ENCODE measurements at places on chromosomes 12 and 14.

DNA sequence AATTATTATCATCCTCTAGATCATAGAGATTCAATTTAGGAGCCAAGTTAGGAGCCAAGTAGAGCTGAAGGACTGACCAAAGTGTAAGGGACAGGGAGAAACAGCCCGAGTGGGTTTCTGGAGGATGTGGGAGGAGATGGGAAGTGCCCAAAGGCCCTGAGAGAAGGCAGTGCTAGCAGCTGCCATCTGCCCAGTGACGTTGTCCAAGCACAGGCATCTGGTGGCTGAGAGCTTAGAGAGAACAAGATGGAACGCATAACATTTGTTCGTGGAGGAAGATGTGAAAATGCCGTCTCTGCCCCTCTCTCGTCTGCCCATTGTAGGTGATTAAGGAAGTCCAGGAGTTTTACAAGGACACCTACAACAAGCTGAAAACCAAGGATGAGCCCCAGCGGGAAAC is 34.7 kb downstream of the CD9 start:
- DNase-seq: no peak

DNA sequence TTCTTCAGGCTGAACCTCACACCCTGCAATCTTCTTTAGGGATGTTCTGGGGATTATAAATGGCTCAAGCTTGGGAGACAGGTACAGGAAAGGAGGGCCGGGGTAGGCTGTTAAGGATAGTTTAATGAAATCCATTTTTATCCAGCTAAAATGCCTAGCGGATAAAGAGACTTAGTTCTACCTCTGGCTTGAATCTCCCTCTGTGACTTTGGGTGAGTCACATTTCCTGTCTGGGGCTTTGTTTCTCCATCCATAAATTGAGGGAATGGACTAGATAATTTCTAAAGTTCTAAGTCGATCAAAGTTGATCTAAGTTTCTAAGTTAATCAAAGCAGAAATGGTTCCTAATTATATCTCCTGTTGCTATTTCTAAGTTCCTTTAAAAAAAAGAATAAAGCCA is 319.6 kb upstream of the E2F7 start:
- DNase-seq: no peak

- peak; percentile 87 for DNase-seq
Observed at GRCh38 chr14:102848830-102849525, 71.7 kb downstream of the TRAF3 start.

- DNase-seq: no peak
Observed at GRCh38 chr12:85782711-85783110, 53.5 kb downstream of the RASSF9 start.

- DNase-seq: no peak
Observed at GRCh38 chr12:129776977-129777667, 126.7 kb downstream of the TMEM132D start.

DNA sequence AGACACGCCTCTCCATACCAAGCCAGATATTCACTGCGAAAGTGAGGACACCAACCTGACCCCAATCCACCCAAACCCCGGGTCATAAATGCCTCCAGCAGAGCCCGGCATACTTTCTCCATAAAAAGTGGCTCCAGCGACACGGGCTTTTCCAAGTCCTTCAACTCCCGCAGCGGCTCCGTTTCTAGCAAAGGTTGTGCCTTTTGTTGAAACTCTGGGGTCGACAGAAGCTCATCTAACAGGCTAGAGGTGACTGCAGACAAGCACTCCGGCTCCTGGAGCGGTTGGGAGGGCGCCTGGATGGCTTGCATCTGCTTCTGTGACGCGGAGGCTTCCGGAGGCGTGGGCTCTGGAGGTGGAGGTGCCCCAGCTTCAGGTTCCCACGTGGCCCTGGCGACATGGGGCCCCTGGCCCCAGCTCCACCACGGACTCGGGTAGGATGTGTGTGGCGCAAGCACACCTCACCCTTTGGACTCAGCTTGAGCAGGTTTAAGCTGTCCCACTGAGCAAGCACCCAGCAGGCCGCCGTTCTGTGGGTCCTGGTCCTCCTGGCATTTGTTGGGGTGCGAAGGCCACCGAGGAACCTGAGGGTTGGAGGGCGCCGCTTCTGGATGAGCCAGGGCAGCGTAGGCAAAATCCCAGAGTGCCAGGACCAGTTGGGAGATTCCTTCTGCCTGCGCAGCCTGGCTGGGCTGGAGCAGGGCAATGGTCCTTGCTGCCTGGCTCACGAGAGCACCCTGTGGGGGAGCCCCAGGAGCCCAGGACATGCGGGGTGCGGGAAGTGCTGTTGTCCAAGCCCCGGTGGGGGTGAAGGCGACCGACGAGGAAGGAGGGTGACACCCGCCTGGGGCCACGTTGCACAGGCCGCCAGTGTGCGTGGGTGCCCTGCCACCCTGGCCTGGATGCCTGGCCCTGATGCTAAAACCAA is 186.3 kb downstream of the ALG10 start:
- DNase-seq: no peak

DNA sequence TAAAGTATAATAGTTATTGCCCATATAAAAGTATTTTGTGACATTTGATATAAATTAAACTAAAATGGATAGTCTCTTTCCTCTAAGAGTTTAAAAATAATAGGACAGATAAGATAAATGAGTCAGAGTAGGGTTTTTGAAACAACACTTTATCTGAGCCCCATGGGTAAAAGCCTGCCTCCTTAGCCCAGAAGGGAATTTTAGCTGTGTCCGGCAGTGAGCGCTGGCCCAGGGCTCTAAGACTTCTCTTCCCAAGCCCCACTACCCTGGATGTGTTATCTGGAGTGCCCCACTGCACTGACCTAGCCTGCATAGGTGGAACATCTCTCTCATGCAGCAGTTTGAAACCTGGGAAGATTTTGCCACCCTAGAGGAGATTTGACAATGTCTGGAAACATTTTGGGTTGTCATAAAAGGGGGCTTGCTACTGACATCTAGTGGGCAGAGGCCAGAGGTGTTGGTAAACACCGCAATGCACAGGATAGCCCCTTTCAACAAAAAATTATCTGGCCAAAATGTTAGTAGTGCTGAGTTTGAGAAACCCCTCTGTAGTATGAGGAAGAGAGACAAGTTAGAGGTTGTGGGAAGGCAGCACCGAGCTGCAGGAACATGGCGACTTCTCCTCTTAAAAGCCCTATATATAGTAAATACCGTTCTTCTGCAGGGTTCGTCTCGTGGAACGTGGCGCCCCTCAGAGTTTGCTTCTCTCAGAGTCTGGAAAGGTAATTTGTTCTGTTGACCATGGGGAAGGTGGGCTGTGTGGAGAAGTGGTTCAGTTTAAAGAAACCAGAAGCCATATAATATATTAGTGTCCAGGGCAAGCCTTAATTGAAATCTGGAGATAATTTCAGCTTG is 29.3 kb upstream of the ATF1 start:
- DNase-seq: peak; percentile 55

- DNase-seq: no peak
Observed at GRCh38 chr12:27517546-27517945, 6.5 kb upstream of the PPFIBP1 start.

GRCh38 chr12:112967306-112967705 is 11.0 kb upstream of the OAS2 start:
- DNase-seq: no peak

DNA sequence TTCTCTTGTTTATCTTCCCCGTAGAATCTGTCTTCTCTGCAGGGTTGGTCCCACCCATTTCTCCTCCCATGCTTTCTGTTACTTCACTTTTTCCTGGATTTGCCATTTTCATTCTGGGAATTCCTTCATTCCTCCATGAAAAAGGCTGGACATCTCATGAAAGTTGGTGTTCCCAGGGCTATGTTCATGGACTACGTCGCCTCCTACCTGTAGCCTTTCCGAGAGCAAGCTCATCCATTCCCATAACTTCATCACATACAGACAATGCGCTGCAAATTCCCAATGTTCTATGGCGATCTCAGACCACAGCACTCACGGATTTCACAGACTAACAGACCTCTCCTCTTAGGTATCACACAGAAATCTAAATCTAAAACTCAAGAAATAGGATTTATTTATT is 217.1 kb downstream of the EXOC5 start:
- DNase-seq: no peak

- DNase-seq: peak; percentile 4
Observed at GRCh38 chr12:46743456-46743855, 82.3 kb downstream of the SLC38A4 start.

DNA sequence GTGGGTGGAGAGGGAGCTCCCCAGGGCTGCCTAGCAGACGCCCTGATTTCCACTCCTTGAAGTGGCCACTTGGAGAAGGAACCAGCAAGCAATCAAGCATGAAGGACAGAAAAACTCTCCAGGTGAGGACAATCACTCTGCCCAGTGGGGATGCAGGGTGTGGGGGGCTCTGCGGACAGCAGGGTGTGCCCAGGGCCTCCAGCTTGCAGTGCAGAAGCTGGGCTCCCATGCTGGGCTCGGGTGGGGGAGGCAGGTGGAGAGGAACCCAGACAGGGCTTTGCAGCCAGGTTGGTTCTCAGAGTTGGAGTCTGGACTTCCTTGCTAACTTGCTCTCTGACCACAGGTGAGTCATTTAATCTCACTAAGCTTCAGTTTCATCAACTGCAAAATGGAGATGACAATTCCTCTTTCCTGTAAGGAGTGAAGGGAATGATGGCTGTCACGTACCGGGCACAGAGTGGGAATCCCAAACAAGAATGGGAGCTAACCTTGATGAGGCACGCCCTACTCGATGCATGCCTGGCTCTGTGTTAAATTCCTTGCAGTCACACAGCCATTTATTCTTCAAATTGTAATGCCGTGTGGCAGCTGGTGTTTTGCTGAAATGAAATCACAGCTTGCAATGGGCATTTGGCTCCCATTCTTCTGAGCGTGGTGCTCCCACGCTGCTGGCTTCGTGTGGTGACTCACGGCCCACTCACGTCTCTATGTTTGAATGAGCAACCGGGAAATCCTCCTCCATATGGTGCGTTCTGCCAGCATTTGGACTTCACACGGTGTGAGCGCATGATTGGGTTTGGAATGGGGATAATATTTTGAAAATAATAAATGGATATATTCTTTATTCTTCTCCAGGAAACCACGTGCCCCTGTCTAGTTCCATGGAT is 75.2 kb downstream of the PRIMA1 start:
- no peak for DNase-seq

DNA sequence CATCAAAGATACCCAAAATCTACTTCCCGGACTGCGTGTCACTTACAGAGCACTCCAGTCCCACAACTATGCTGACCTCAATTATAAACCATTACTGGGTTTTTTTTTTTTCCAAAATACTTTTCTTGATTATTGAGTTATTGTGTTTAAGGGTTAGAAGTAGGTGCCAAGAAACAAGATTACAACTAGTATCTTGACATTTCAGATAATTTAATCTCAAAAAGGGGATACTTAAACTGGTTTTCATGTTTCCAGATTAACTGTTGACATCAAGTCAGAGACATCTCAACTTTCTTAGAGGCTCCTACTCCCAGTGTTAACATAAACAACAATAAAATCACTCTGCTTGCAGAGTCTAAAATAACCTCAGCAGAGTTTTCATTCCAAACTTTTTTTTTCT is 131.2 kb upstream of the ARID2 start:
- no peak for DNase-seq

DNA sequence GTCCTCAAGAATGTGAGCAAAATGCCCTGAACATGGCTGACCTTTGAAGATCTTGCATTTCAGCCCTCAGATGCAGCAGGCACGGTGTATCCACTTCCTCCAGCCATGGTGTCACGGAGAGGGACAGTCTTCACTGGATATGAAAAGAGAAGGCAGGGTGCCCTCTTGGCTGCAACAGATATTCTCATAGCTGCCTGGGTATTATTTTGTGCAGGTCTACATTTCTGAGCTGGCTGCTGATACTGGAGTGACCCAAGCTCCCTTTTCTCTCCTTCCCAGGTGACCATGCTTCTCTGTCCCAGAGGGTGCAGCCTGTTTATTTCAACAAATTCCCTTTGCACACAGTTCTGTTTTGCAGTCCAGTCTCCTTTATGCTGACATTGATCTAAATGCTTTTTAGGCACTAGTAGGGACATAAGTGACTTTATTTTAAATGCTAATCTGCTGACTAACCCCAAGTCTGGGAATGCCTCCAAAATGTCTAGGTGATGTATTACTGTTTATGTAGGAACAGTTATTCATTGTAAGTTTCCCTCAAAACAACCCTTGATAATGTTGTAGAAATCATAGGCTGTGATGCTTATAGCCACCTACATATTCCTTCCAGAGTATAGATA is 17.4 kb upstream of the PYGL start:
- DNase-seq: peak; percentile 91

- DNase-seq: no peak
Observed at GRCh38 chr12:120101182-120101581, 15.4 kb downstream of the RAB35 start.

GRCh38 chr12:112686373-112686772 is 105.2 kb upstream of the RPH3A start:
- DNase-seq: peak; percentile 11

DNA sequence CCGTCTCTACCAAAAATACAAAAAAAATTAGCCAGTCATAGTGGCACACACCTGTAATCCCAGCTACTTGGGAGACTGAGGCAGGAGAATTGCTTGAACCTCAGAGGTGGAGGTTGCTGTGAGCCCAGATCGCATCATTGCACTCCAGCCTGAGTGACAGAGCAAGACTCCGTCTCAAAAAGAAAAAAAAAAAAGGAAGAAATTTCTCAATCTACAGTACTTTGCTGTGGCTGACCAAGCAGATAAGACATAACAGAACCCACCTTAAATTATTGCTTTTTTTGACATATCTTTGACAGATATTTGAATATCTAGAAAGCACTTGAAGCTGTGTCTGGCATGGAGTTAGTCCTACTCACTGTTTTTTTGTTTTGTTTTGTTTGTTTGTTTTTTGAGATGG is 34.9 kb upstream of the HNF1A start:
- DNase-seq: no peak

- DNase-seq: peak; percentile 80
Observed at GRCh38 chr12:106080041-106080790, 58.5 kb downstream of the NUAK1 start.

DNA sequence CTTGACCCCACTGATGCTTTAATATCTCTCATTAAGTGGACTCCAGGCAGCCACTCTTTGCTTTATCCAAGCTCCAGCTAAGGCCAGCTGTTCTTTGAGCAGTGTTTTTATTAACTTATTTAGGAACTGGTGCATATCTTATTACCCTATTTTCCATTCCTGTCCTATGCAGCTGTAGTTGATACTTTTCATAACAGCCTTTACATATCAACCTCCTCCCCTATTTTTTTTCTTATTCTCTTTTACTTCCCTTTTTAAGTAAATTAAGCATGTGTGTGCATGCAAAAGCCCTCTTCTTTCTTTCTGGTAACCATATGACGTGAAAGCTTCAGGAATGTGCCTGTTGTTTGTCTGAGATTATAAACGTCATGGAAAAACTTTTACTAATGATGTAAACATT is 121.2 kb downstream of the PTPRQ start:
- DNase-seq: no peak

GRCh38 chr12:84805474-84805858 is 107.1 kb downstream of the SLC6A15 start:
- no peak for DNase-seq

GRCh38 chr12:6996040-6996441 is 22.2 kb downstream of the LPCAT3 start:
- DNase-seq: peak; percentile 92

GRCh38 chr14:77524536-77524935 is 25.9 kb upstream of the ISM2 start:
- DNase-seq: no peak

GRCh38 chr14:68607081-68607866 is 185.6 kb downstream of the ZFP36L1 start:
- no peak for DNase-seq
